Hematopoietic multipotent progenitor cell (in vitro differentiated cells): ENCODE measurements at places on chromosomes 4 and X. TPM values are rescaled to one million over a fixed set of nuclear protein-coding genes. Genes with fewer than 3 reads are reported as not detected.

DNA sequence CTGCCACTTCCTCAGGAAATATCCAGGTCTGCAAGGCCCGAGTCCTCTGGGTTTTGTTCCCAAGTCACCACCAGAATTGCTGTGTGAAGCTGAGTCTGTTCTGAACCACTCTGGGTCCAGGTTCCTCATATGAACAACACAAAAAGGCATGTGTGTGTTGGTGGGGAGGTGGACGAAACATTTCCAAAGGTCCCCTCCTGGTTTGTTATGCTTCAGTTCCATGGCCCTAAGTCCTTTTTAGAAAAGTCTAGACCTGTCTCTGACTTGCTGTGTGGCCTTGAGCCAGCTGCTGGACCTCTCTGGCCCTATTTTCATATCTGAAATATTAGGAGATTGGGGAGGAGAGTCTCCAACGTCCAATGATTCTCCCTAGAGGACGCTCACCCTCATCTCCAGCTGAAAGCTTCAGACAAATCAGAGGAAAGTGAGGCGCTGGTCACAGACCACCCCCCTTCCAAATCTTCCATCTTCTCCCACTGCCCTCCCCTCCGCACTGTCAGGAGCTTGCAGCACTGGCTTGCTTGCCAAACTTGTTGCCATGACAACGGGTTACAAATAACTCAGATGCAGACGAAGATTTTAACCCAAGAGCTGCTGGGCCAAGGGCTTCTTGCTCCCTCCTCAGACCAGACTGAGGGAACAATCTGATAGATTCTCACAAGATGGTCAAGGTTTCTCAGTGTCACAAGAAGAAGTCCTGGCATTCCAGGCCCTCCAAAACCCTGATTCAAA lies 64.5 kb downstream of the SMC1A start:
- no peak for DNase-seq

DNA sequence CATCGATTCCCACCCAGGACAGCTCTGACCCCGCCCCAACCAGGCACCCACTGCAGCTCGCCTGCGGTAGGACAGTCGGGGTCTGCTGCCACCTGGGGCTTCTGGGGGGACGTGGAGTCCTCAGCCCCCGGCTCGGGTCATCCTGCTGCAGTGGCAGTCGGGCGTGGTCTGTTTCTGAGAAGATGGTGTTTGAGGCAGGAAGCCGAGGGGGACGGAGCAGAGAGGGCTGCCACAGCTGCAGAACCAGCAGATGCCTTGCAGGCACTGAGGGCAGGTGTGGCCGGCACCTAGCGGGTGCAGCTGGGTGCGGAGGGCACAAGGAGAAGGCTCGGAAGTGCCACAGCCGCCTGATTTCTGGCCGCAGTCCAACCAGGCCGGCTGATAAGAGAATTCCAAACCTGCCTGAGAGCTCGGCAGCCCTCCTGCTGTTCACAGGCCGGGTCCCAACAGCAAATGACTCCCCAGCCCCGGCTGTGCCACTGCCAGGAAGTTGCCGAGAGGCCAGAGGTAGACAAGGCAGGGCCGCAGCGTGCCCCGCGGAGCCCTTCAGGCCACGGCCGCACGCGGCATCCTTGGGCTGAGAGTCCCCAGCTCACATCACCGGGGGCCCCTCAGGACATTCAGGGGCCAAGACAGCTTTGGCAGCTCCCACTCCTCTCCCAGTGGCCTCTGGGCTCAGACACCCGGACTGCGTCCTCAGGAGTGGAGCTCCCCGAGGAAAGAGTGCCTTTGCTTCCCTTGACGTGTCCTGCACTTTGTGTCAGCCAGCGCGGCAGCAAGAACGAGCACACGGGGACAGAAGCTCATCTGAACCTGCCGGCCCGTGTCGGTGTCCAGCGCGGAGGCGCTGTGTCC lies 9.4 kb upstream of the CPLX1 start:
- DNase-seq: no peak

DNA sequence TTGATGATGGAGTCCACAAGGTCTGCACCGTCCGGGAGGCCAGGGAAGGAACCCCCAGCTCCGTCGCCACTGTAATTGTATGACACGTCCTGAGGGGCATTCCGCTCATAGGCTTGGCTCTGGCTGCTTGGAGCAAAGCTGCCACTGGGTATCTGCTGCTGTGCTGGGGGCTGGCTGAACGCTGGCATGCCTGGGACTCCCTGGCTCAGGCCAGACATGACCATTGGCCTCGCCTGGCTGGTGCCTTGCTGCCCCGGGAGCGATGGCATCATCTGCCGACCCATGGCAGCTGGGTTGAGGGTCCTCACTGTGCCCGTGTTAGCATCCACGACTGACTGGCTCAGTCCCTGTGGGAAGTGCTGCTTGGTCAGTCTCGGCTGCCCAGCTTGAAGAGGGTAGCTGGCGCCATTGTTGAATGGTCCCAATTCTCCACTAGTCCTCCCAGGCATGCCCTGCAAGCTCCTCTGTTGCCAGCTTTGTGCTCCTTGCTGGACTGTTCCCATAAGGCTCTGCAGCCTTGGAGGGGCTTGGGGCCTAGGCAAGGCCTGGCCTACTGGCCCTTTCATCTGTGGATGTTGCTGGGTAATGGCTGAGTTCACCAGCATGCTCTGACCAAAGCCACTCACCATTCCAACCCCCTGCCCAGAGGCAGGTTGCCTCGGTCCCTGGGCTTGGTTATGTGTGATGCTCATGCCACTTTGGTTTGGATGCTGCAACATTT lies 53.9 kb downstream of the MGST2 start:
- DNase-seq: no peak

DNA sequence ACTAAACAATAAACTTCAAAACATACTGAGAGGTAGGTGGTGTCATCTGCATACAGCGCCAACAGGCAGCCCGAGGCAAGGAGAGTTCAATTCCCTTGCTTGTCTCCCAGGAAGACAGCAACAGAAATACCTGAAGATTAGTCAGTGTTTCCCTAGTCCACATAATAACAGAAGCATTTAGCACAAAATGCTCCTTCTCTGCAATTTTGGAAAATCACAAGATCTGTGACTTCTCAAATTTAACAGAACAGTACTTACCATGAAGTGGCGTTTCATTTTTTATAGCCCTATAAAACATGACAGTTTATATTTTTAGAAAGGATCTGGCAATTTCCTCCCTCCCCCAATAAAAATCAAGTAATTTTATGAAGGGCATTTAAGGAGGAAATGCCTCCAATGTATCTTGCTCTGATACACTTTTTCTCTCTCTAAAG lies 67.1 kb upstream of the MYOZ2 start:
- no peak for DNase-seq

GRCh38 chr4:176566769-176567168 lies 226.0 kb downstream of the VEGFC start:
- no peak for DNase-seq

ZAR1 gene
- under 0.01 TPM for total RNA-seq

ZDHHC15 gene
- 2.2 TPM for total RNA-seq

KDM5C gene
- 184 TPM for total RNA-seq

TLR3 gene
- 3.2 TPM for total RNA-seq

SSX1 gene
- total RNA-seq: not detected
